Esophagus squamous epithelium (tissue), 5 donors: ENCODE measurements at places on chromosomes 2 and 18. TPM values are rescaled to one million over a fixed set of nuclear protein-coding genes. Genes with fewer than 3 reads are reported as not detected.

The NMUR1 gene
- 0.15 TPM for total RNA-seq

The TEX44 gene
- total RNA-seq = not detected

The DCDC2C gene
- total RNA-seq = not detected

The CHRNG gene
- total RNA-seq = not detected

The SEPTIN2 gene
- total RNA-seq = 95.9 TPM

The MPPE1 gene
- total RNA-seq = 14.1 TPM

The CAPG gene
- 211 TPM for total RNA-seq

The TBR1 gene
- total RNA-seq = under 0.01 TPM

The SCYGR7 gene
- not detected for total RNA-seq
